ENCODE measurements at places on chromosomes 4 and X.
A peak's percentile ranks its signal among the peaks of the same experiment; 100 is the strongest.

- DNase-seq, result no peak
Measured at GRCh38 chrX:117711782-117712181, 404.8 kb downstream of the KLHL13 start.

- no peak for DNase-seq
Measured at GRCh38 chr4:44522761-44523445, 74.3 kb upstream of the KCTD8 start.

DNA sequence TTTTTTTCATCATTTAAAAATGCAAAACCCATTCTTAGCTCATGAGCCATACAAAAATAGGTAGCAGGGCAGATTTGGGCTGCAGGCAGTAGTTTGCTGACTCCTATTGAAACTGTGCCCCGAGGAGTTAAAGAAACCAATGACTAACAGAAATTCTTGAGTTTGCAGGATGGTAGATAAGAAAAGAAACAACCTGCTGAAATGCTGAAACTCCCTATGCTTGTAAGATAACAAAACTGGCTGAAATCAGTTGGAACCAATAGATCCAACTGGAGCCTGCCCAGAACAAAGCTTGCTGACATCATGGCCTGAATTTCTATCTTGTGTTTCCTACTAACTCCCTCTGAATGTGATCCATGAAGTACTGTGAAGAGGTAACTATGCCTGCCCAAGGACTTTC lies 68.6 kb downstream of the ANOS1 start:
- DNase-seq, result no peak

- no peak for DNase-seq
Measured at GRCh38 chr4:142698552-142698951, 147.5 kb downstream of the INPP4B start.

DNA sequence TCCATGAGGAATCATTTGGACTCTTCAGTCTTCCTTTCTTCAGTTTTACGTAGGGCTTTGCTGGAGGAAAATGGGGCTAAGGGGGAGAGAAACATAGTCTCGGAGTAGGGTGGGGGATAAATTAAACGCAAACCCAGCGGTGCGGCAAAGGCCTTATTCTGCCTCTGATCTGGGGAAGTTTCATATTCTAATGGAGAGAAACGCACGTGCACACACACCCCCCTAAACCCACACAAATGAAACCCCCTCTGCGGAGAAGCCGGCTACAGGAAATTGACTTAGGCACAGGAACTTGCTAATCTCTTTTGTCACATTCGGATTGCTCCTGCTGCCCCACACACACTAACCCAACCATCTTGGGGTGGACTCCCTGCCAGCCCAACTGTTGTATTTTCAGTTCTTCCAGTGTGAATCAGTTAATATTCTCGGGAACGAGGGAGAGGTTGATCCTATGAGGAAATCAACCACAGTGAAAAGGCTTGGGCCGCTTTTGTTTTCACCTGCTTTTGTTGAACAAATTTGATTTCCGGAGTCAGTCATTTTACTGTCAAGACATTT lies at the start of gene RHOH:
TSS of gene RHOH (plus strand) at position 308 of the 558 bp plus-strand sequence. CDS start 46,356 bp downstream, outside the sequence.
- peak; percentile 93 for DNase-seq

GRCh38 chrX:49754233-49754857 lies 58.6 kb upstream of the PAGE1 start:
- DNase-seq, result peak; percentile 16

DNA sequence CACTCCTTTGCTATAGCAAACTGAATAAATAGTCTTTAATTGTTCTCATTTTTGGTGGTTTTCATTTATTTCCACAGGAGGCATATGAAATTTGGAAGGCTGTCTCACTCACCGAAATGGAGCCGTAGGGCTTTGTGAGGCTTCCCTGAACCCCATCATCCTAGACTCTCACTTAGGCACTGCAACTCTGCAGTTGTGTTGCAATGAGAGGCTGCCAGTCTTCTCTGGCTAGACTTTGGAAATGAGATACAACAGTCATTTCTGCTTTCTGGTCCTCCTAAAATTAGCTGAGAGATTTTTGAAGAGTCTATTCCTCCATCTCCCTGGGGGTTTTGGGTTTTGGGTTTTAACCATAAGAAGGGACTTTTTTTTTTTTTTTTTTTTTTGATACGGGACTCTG lies 146.5 kb downstream of the SH3BGRL start:
- no peak for DNase-seq

Data from OCI-LY7 (cell line).